ENCODE measurements at places on chromosomes 2 and 18. TPM values are rescaled to one million over a fixed set of nuclear protein-coding genes. Genes with fewer than 3 reads are reported as not detected.

The IL1RL1 gene
- polyA plus RNA-seq: not detected

DNA sequence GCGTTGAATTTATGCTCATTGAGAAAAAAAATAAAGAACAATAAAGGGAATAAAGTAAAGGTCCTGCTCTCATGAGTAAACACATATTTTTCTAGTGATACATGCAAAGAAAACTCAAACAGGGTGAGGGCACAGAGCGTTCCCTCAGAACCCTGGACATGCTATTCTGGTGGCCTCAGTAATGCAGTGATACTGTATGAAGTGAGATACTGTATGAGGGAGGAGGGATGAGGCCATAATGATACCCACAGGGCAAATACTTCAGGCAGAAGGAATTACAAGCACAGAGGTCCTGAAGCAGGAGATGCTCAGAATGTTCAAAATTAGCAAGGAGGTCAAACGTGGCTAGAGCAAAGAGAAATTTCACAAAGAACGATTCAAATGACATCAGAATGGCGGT, 28.4 kb upstream of the RNU4ATAC start:
- DNase-seq: peak; percentile 74

DNA sequence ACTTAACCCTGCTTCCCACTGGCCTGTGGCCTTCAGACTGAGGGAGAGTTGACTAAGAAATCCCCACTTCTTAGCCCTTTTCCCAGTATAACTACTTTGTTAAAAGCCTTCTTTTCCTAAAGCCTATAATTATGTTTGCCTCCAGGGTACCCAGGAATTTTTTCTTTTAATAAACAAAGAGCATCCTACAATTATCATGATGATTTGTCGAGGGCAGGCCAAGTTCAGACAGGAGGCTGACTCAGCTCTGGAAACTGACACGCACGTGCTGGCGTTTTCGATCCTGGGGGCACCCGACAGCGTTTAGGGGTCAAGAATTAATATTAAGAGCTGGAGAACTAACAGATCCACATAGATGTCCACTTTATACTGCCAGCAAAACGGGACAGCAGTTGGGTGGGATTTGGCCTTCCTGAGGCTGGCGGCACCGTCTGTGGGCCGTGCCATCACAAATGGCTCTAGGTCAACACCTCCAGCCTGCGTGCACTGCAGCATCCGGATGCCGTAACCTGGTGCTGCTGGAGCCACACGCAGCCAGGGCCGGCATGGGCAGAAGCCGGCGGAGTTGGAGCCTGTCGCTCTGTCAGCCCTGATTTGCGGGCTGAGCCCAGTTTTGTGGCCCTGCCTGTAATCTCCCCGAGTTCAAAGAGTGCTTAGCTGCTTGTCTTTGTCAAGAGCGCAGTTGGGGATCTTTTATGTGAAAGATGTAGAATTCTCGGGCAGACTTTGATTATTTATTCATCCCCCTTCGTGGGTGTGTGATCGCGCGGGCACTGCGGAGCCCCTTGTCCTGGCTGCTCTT, 191.0 kb downstream of the GLI2 start:
- no peak for DNase-seq

DNA sequence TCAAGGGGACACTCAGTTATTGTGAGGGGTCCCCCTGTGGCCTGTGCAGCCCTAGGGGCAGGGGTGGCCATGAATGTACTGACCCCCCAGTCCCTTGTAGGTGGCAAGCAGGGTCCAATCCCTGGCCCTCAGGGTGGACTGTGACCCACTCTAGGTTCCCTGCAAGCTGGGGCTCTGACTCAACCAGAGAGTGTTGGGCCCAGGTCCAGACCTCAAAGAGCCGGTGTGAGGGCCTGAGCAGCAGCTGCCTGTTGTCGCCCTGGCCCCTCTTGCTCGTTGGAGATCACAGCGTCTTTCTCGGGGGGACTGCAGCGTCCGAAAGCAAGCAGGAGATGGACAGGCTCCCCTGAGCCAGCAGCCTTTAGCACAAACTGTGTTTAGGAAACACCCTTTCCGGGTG, 66.8 kb upstream of the ATG16L1 start:
- no peak for DNase-seq

DNA sequence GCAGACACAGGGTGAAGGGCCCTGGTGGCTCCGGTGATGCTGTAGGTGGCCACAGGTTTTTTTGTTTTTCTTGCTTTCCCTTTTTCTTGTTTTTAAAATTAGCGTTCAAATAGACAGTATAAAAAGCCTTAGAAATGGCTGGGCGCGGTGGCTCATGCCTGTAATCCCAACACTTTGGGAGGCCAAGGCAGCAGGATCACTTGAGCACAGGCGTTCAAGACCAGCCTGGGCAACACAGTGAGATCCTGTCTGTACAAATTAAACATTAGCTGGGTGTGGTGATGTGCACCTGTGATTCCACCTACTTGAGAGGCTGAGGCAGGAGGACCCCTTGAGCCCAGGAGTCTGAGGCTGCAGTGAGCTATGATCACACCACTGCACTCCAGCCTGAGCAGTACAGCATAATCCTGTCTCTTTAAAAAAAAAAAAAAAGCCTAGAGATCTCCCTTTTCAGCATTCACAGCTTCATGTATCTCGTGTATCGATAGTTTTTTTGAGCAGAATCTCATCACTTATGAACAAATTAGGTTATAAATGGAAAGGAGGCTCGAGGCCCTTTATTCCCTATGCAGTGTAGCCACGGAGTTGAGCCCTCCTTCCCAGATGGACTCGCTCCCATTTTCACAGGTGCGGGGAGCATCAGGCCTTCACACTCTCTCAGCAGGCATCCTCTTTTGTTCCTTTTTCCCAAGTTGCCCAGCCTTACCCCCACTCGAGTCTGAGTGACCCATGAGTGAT, 50.8 kb downstream of the EMILIN2 start:
- DNase-seq: no peak

GRCh38 chr2:224359569-224359968, 42.3 kb downstream of the FAM124B start:
- DNase-seq: no peak

DNA sequence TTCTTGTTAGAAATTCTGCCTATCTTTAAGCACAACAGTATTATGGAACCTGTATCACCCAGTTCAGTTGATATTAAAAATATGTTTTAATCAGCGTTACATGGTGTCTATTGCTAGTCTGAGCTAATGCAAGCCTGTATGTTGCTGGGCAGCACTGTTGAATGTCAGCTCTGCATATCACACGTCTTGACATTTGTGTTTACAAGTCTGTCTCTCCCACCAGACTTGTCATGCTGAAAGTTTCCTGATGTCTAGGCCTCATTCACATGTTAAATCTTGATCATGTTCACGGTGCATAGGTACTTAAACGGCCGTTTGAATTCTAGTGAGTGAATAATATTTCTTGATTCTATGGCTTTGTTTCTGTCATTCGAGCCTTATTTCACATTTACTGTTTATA, 385.0 kb downstream of the SOCS6 start:
- DNase-seq: no peak

The MEP1B gene
- polyA plus RNA-seq: not detected

GRCh38 chr2:235521844-235522243, 28.0 kb downstream of the AGAP1 start:
- DNase-seq: no peak

GRCh38 chr2:151774506-151774905, 40.2 kb upstream of the NEB start:
- DNase-seq: peak; percentile 75

GRCh38 chr2:60780721-60781120, 24.7 kb downstream of the PAPOLG start:
- DNase-seq: no peak

DNA sequence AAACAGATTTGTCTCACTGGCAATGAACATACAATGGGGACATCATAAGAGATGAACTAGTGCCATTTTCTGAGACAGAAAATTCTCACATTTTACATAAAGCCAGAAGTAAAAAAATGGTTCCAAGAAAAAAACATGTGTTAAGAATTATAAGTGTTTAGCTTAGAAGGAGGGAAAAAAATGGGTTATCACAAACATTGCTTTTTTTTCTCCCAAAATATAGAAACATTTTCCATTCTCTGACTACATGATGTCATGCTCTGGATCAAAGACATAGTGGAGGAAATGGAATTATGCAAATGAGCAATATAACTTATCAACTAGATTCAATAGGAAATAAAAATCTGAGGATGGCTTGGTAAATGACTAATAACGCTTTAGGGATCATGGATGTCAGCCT, 49.8 kb downstream of the SPATS2L start:
- DNase-seq: no peak

DNA sequence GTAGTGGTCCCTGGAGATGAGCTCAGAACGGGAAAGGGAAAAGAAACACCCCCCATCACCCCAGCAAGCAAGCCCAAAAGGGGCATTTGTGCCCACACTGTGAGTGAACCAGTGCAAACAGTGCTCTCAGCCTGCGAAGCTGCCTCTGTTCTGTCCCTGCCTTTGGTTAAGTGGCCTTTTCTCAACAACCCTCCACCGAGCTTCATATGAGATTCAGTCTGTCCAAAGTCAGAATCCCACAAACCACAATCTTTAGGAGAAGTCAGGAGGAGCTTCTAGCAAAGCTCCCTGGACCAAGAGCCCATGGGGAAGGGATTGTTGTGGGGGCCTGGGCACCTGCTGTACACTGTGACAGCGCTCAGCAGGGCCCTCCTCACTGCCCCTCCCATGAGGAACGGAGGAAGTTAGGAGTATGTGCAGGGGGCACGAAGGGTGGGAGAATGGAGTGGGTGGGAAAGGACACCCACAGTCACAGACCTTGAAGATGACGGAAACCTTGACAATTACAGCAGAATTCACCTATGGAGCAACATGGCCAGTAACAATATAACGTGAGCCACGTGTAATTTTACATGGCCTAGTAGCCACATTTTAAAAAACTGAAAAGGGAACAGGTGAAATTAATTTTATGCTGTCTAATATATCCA, 119.5 kb downstream of the SMAD7 start:
- DNase-seq: no peak

Data from BJ (cell line).